ENCODE measurements at places on chromosomes 16 and 17.

DNA sequence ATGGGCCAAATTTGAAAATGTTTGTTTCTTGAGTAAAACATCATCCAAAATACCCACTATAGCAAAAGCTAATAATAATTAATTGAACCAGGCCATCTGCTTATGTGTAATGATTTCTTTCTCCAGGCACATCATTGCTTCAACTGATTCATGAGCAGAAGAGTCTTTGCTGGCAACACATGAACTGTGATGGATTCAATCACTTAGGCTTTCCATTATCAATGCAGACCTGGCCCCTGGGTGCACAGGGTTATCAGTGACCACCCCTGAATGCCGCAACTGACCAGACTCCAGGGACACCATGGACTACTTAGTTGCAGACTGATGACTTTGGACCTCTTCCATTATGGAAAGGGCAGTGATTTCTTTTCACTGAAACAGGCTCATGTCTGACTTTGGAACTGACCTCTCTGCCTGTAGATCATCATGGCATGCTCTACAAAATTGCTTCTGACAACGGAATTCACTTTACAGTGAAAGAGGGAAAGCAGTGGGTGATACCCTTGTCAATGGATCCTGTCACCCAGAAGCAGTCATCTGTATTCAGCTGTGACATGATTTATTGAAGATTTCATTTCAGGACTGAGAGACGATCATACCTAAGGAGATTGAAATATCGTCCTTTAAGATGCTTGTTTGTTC lies 448.8 kb downstream of the SLC39A11 start:
- DNase-seq: no peak

DNA sequence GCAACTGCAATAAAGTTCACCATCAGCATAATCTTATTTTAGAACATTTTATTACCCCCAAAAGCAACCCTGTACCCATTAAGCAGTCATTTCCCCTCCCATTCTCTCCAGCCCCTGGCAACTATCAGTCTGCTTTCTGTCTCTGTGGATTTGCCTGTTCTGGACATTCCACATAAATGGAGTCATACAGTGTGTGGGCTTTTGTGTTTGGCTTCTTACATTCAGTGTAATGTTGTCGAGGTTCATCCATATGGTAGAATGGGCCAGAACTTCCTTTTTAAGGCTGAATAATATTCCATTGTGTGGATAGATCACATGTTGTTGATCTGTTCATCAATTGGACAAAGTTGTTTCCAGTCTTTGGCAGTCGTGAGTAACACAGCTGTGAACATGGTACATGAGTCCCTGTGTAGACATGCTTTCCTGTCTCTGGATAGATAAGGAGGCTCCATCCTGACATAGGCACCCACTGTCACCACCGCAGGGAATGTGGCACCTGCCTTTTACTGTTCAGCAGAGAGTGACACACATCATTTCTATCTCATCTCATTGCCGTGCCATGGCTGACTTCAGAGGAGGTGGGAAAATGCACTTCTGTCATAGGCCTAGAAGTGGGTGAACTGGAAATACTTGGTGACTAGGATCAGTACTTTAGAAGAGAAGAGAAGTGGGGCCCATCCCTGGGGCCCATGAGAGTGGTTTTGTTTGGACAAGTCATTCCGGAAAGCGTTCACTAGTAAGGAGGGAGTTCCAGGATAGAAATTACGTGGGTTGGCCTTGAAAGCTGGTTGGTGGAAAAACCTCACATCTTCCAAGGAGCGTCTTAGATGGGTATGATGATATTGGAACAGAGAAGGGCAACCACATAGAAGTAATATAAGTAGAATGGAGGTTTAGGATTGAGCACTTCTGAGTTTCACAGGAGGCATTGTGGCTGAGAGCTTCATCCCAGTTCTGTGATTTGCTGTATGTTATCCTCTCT lies 25.8 kb downstream of the EPN2 start:
- DNase-seq: no peak

DNA sequence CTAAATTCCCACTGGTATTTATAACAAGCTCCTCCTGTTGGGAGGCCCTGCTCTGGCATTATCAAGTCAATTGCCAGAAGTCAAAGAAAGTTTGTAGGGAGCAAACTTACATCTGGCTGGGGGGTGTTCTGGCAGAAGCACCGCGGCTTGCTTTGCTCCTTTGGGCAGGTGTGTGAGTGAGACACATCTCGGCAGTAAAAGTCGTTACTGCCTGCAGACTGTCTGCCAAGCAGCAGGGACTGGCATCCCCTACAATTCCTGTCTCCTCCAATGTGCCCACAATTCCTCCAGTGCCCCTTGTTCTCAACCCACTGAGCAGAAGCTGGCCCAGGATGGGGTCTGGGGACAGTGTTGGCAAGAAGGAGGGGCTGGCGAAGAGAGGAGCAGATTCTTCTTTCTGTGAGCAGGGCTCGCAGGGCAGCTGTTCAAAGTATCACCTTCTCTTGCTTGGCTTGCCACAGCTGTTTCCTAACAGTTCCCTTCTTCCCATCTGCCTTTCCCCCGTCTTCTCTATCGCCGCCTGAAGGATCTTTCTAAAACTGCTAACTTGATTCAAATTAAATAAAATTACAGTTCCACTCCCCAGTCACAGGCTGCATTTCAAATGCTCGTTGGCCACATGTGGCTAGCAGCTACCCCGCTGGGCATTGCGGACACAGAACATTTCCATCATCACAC lies 30.2 kb downstream of the SPACA3 start:
- DNase-seq: no peak

GRCh38 chr17:16977932-16978331 lies 6.0 kb upstream of the TNFRSF13B start:
- DNase-seq: no peak

GRCh38 chr17:68450391-68450790 lies 6.9 kb downstream of the WIPI1 start:
- DNase-seq: no peak

GRCh38 chr16:1283296-1283695 lies 26.1 kb upstream of the UBE2I start:
- no peak for DNase-seq

DNA sequence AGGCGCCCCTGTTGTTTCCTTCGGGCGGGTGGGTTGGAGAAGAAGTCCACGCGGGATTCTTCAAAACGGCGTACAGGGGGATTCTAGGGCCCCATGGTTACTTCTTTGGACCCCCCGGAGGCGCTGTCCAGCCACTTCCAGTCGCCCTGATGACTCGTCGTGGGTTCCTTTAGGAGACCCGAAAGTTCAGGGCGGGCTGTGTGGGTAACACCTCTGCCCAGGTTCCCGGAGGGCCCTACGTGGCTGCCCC lies 716 bp upstream of the HIC1 start:
- DNase-seq: no peak

DNA sequence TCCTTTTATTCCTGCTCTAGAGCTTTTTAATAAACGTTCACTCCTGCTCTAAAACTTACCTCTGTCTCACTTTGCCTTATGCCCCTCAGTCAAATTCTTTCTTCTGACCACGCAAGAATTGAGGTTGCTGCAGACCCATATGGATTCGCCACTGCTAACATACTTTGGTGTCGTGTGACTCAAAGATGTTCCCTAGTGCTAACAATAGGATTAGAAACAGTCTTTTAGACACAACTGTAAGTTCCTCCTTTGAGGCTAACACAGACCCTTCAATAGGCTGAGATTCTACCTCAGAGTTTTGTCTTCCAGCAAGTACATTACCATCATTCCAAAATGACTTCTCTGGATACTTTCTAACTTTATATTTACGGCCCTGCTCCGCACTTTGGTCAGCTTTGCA lies 149.5 kb upstream of the COX10 start:
- DNase-seq: no peak

DNA sequence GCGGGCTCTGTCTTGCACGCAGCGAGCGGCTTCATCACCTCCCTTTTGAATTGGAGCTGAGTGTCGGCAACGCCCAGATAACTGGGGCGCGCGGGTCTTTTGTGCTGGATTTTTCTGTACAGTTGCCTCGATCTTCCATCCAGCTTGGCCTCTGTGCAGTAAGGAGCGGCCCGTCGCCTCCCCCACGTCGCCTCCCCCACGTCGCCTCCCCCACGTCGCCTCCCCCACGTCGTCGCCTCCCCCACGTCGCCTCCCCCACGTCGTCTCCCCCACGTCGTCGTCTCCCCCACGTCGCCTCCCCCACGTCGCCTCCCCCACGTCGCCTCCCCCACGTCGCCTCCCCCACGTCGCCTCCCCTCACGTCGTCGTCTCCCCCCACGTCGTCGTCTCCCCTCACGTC lies 15.7 kb upstream of the PRR35 start:
- DNase-seq: no peak

- no peak for DNase-seq
These were observed 80.8 kb upstream of the PLCG2 start for GRCh38 chr16:81698310-81698641.

- no peak for DNase-seq
These were observed 3.9 kb downstream of the VPS35L start for GRCh38 chr16:19559242-19559910.

DNA sequence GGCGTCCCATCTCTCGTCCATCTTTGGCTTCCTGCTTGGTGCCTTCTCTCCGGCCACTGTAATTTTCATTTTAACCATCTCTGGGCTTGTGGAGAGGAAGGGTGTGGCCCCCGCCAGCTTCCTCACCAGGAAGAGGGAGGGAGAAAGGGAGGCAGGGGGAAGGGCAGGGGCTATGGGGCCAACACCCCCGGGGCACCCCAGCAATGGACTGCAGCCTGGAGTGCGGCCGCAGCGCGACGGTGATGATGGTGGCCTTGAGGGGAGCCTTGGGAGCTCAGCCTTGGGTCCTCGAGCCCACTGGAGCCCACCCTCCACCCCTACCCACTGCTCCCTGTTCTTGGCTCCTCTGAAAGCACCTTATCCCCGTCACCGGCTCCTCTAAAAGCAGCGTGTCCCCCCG lies 9.5 kb downstream of the METRNL start:
- DNase-seq: no peak

GRCh38 chr17:5123343-5124124 lies 7.7 kb downstream of the USP6 start:
- no peak for DNase-seq

DNA sequence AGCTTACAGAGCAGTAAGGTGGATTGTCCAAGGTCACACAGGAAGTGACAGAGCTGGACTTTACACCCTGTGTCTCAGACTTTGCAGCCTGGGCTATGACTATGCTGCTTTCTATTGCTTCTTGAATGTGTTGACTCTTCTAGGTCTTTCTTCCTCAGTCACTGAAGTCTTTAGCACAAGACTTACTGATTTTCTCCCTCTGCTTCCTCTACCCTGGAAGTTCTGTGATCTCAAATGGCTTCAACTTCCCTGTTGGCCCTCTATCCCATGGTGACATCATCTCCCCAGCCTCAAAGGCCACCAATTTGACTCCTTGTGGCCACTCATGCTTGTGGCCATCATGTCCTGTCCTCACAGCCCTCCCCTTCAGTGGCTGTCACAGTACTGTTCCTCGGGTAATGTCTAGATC lies 181.3 kb downstream of the HS3ST3A1 start:
- no peak for DNase-seq

- no peak for DNase-seq
These were observed 6.2 kb upstream of the INPP5K start for GRCh38 chr17:1522626-1523025.

DNA sequence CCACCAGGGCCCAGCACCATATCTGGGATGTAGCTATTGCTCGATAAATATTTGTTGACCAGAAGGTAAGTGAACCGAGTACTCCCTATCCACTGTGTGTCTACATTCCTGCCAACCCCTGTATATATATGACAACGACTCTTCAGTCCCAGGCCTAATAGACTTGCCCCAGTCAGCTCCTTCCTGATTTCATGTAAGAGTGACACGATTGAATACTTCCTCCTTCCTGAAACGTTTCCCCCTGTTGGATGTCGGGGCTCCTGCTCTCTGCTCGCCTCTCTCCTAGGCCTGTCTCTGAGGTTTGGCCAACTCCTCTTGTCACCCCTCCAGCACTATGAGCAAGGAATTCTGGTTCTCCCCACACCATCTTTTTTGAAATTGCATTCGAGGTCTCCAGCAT lies 178.9 kb downstream of the PRKCA start:
- no peak for DNase-seq

- no peak for DNase-seq
These were observed 24.8 kb downstream of the GINS2 start for GRCh38 chr16:85663891-85664321.

DNA sequence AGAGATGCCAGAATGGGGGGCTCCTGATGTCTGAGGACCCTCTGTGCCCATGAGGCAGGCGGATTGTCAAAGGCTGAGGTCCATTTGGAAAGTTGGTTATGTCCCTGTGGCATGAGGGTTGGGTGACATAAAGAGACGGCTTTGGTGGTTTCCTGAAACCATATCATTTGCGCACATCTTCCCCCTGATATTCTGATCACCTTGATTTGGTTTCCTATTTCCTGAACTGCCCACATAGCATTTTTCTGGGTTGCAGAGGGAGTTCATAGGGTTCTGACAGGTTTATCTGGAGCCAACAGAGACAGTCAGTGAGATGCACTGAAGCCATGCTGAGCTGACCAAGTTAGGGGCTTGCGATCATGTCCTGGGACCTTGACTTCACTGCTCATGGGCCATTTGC lies 15.7 kb upstream of the RNF222 start:
- DNase-seq: no peak

DNA sequence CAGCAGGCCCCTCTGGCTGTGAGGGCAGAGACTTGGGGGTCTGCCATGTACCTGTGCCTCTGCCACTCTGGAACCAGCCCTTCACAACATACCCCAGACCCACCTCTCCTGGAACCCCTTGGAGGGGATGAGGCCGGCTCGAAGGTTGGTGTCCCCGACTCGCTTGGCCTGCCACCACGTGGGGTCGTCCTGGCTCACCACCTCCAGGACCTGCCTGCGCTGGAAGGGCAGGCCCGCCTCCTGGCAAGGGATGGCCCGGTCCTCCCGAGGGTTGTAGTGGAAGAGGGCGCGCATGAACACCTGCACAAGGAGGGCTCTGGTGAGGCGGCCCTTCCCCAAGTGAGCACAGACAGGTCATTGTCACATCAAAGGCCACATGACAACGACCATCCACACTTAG lies 12.2 kb downstream of the MPP3 start:
- no peak for DNase-seq
